ENCODE measurements at places on chromosomes 6 and 20. TPM values are rescaled to one million over a fixed set of nuclear protein-coding genes. Genes with fewer than 3 reads are reported as not detected.

- H3K4me1 ChIP-seq = peaks cover 16% of the 10 kb centered on the region
- no peaks in the 10 kb centered on the region for H3K36me3 ChIP-seq
- H3K27ac ChIP-seq = no peak overlapping the region
- H3K27me3 ChIP-seq = no peaks in the 10 kb centered on the region
- H3K4me3 ChIP-seq = no peak overlapping the region
Measured at GRCh38 chr6:165575158-165575549, 87.9 kb downstream of the PDE10A start.

The SMLR1 gene
- total RNA-seq = not detected

DNA sequence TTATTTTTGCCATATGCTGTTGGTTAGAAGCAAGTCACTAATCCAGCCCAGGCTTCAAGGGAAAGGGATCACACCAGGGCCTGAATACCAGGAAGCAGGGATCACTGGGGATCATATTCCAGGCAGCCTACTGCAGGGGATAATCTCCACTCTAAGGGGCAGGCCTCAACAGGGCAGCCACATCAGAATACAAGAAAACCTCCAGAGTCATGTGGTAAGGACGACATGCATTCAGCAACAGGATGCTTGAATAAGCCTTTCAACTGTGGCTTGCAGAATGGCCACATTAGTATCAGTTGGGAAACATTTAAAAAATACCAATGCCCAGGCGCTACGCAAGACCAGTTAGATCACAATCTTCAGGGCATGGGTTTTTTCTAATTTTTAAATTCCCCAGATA lies 109.1 kb downstream of the LY86 start:
- no peaks in the 10 kb centered on the region for H3K36me3 ChIP-seq
- no peaks in the 10 kb centered on the region for H3K27me3 ChIP-seq
- H3K27ac ChIP-seq = no peak overlapping the region
- no peak overlapping the region for H3K4me3 ChIP-seq
- peaks cover 16% of the 10 kb centered on the region for H3K4me1 ChIP-seq

The NOX3 gene
- total RNA-seq = not detected

GRCh38 chr6:16855460-16855859 lies 94.2 kb upstream of the ATXN1 start:
- H3K4me3 ChIP-seq = no peak overlapping the region
- no peak overlapping the region for H3K27ac ChIP-seq
- H3K4me1 ChIP-seq = no peaks in the 10 kb centered on the region
- no peaks in the 10 kb centered on the region for H3K36me3 ChIP-seq
